ENCODE measurements at places on chromosomes 4 and X.

- no peak for DNase-seq
These were observed 84.6 kb upstream of the PPP2R3B start for GRCh38 chrX:471281-471680.

DNA sequence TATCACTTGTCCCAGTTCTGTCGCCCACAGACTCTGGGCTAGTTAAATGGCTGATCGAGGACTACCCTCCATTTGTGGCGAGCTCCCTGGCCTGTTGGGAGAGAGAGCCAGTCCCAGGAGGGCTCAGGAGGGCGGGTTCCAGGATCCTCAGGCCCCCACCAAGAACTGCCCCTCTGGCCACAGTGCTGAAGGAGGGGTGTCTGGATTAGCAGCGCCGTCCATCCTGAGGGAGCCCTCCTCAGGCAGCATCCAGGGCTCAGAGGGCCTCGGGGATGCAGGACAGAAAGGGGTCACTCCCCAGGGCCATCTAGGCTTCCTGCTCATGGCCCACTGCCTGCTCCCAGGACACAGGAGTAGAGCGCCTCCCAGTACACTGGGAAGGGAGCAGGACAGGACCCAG lies 6.1 kb downstream of the PNMA5 start:
- no peak for DNase-seq

DNA sequence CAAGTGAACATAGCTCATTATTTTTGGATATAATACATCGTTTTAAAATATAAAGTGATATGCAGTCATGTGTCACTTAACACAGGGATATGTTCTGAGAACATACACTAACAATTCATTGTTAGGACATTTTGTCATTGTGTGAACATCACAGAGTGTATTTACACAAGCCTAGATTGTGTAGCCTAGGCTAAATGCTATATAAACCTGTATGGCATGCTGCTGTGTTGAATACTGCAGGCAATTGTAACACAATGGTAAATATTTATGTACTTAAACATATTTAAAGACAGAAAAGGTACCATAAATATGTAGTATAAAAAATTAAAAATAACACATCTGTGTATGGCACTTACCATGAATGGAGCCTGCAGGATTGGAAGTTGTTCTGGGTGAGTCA lies 44.9 kb upstream of the GPRIN3 start:
- DNase-seq: no peak

- DNase-seq: peak; percentile 49
These were observed 6.7 kb upstream of the ERCC6L start for GRCh38 chrX:72245461-72246089.

GRCh38 chrX:47185241-47185640 lies 8.4 kb upstream of the UBA1 start:
- no peak for DNase-seq

GRCh38 chr4:156036496-156036895 lies 82.8 kb upstream of the CTSO start:
- DNase-seq: no peak

GRCh38 chrX:130144509-130144908 lies 21.1 kb downstream of the AIFM1 start:
- no peak for DNase-seq
